ENCODE measurements at places on chromosomes 1 and 21.

DNA sequence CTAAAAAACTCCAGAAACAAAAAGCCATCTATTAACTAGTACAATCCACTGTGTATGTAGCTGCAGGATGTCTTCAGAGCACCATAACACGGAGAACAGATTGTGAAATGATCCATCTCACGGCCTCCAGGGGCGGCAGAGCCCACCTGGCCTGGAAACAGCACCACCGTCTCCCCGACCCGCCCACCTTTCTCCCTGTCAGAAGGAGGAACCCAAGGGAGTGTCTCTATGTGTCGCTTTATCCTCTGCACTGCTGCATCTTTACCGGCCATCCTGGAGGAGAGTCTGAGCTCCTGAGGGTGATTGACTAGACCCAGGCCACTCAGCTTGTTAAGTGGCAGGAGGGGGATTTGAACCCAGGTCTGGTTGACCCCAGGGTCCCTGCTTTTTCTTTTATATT, 405.0 kb downstream of the MATN1 start:
- DNase-seq: no peak

DNA sequence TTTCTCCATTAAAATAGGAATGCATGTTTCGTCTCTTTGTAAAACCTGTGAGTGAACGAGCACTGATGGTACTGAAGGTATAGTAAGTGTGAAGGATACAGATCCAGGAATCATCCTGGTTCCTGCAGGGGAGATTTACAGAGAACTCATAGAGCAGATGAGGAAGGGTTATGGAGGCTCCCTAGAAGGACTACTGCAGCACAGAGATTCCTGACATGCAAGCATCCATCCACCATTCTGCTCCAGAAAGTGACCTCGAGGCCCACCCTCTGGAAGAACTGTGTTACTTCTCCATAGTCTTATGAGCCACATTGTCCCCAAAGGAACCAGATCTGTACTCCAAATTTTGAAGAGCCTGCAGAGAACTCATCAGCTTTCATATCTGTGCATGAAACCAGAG, 14.5 kb downstream of the MKNK1 start:
- no peak for DNase-seq

GRCh38 chr21:41189150-41189745, 21.3 kb downstream of the BACE2 start:
- DNase-seq: no peak

GRCh38 chr1:212814537-212815334, 23.0 kb downstream of the TATDN3 start:
- DNase-seq: peak; percentile 57

DNA sequence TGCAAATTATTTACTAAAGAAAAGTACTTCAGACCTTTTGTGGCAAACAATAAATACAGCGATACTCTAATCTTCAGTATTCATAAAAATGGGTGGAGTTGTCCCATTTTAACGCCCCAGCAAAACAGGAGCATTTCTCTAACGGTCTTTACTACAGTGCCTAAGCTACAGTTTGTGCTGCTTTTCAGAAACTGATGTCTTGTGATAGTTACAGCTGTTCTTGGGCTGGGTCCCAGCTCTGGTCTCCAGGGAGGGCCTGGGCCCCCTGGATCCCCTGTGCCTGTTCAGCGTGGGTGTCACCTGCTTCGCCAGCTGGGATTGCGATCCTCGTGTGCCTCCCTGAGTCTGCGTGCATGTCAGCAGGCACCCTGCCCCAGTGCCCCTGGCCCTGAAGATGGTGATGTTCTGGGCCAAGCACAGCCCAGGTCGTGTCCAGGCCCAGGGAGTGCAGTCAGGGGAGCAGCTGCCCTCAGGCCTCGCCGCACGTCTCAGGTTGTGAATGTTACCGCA, 64.0 kb upstream of the DIP2A start:
- DNase-seq: no peak

GRCh38 chr1:168708698-168709404, 20.2 kb downstream of the DPT start:
- no peak for DNase-seq

DNA sequence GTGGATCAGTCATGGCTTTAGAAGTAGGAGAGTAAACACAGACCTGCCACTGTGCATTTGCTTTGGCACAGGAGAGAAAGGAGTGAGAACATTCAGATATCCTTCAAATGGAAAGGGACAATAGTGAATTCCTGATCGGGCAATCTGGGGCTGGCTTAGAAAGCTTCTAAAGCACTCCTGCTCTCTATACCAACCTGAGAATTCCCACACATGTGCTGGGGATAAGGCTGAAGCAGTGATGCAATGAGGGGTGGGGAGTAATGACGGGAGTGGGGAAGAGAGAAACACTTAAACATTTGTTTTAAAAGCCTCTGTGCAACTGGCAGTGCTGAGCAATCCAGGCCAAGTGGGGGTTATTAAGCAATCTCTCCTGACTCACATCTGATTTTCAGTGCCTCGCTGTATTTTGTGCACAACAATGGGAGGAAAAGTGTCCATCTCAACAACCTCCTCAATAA, 108.8 kb downstream of the KIAA0319L start:
- peak; percentile 96 for DNase-seq

GRCh38 chr1:20885121-20885520, 98.0 kb upstream of the HP1BP3 start:
- DNase-seq: peak; percentile 2
